ENCODE measurements at places on chromosomes 6 and 20. TPM values are rescaled to one million over a fixed set of nuclear protein-coding genes. Genes with fewer than 3 reads are reported as not detected.

DNA sequence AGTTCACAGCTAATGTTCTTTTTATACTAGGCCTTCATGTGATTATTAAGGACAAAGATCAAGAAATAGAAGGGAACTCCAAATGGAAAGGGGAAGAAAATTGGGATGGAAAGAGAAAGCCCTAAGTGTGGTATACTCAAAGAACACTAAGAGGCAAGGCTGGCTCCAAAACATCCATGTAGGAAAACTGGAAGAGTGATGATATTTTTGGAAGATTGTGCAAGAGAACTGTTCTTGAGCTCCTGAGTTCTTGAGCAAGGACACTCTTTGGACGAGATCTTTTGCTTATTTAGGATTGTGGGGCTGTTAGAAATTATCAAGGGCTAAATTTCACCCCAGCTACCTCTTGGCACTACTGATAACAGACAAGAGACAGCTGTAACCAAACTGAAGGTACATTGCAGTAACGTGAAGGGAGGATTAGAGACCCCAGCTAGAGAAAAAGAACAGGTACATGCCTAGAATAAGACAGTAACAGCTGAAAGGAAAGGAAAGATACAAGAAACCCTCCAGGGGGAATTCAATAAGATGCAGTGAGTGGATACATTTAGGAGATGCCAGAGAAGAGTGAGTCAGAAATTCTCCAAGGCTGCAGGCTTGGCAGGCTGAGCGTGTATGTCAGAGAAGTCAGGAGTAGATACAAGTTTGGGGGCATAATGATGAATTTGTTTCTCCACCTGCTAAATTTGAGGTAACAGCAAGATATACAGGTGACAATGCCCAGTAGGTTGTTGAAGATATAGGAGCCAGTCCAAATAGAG, 69.7 kb downstream of the CBLN4 start:
- no peak for DNase-seq

DNA sequence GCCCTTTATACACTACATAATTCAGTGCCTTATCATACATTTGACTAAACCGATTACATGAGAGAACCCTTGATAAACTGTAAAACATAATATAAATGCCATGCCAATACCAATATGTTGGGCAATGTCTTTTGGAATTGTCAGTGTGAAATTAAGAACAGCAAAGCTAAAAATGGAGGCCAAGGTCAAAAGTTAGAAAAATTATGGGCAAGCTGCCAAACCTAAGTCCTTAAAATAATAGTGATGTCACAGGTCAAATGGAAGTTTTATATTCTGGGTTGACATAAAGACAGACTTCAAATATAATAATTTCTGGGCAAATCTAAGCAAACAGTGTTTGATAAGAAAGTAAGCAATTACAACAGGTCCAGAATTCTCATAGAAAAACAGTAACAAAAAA, 696.7 kb downstream of the RNF144B start:
- no peak for DNase-seq

- peak; percentile 3 for DNase-seq
These were observed 60.0 kb downstream of the CD83 start for GRCh38 chr6:14177413-14178082.

- no peak for DNase-seq
These were observed 21.0 kb downstream of the PHACTR3 start for GRCh38 chr20:59625214-59625922.

DNA sequence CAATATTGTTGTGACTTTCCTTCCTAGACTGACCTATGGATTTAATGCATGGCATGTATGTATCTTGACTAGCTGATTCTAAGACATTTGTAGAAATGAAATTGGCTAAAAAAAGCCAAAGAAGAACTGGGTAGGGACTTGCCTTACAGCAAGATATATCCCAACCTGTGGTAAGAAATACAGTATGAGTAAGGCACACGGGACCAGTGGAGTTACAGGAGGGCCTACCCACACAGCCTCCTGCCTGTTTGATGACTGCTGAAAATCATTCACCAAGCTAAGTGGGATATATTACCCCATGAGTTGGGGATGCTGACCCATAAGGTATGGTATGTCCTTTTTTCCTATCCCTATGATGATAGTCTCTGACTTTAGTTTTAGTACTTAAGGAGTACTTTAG, 112.2 kb downstream of the INSM1 start:
- peak; percentile 23 for DNase-seq

GRCh38 chr6:168495636-168496035, 54.7 kb downstream of the SMOC2 start:
- DNase-seq = no peak

GRCh38 chr20:16209951-16210361, 363.3 kb downstream of the KIF16B start:
- DNase-seq = no peak

- DNase-seq = no peak
These were observed 559.6 kb downstream of the RFPL4B start for GRCh38 chr6:112906726-112907125.

DNA sequence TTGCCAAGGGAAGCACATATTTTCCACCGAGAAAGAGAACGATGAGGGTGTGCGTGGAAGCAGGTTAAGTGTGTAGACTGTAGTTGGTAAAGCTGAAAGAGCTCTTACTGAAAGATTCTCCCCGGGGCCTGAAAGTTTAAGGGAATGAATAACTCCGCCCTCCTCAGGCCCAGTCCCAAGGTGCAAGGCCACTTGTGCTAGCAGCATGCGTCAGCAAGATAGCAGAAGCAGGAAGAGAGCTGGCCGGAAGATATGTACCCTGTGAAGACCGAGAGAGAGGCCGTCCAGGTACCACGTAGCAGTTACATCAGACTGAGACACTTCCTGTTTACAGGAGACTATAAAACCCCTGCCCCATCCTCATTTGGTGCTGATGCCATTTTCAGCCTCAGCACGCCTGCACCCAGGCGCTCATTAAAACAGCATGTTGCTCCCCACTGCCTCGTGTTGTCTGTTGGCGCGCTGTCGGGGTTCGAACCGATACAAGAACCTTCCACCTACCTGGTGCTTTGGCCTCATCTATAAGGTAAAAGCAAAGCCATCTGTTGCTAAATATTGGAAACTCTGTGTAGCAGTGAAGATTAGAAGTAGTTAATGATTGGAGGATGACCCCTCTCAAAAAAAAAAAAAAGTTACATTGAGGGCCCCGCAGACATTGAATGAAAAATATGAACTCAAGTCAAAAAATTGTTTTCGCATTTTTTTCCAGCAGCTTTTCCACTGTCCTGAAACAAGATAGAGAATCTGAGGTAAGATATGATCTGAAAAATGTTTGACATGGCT, 18.6 kb upstream of the FAM135A start:
- DNase-seq = no peak

- DNase-seq = no peak
These were observed 21.6 kb downstream of the TCF15 start for GRCh38 chr20:588476-588875.

Gene SLC17A3
- total RNA-seq = not detected

Gene UTRN
- total RNA-seq = 36.8 TPM

Gene SPATS1
- total RNA-seq = not detected

Gene MAP7
- total RNA-seq = 38.2 TPM

Gene MTRF1L
- total RNA-seq = 28.6 TPM

Gene RNF182
- not detected for total RNA-seq

Gene BPI
- total RNA-seq = not detected

Gene ALDH8A1
- 2.7 TPM for total RNA-seq

Gene GPR6
- total RNA-seq = not detected

All from mammary epithelial cell (primary cell).